Activated T-helper 9 cell treated with anti-CD3 and anti-CD28 coated beads, Interleukin-2, amount 50 U/mL, for 16 hours (primary cell): ENCODE measurements at places on chromosomes 7 and 10.

GRCh38 chr10:90813594-90814365 is 44.1 kb downstream of the HTR7 start:
- DNase-seq, result no peak

DNA sequence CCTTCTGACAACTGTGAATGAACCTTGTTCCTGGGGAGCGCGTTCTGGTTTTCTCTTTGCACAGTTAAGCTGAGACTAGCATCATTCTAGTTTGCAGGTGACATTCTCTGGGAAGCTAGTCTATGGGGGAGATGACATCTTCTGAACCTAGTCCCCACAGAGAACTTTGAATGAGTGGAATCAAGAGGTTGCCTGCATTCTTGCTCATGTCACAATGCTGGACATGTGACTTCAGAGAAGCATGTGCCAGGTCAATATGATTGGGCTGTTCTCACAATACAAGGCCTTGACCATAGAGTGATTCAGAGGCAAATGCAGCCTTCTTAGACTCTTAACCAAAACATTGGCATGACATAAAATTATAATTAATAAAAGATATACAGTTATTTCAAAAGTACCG is 22.1 kb downstream of the KLLN start:
- no peak for DNase-seq

- DNase-seq, result no peak
These were observed 138.1 kb downstream of the NOC3L start for GRCh38 chr10:94224656-94225055.

DNA sequence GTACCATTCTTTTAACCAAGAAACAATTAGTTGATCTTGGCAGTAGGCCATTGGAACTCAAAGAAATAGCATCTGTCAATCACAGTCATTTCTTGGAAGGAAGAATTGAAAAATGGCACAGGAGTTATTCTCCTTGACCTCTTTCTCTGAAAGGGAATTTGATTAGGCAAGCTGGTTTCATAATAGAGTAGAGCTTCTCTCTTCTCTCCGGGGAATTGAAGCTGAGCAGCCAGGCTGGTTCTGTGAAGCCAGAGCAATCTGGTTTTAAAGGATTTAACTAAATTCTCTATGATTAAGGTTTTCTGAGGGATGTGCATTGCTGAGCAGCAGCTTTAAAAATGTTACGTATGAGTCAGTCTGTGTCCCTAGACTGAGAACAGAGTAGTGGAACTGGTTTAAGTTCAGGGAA is 70.2 kb downstream of the AHCYL2 start:
- DNase-seq, result no peak

DNA sequence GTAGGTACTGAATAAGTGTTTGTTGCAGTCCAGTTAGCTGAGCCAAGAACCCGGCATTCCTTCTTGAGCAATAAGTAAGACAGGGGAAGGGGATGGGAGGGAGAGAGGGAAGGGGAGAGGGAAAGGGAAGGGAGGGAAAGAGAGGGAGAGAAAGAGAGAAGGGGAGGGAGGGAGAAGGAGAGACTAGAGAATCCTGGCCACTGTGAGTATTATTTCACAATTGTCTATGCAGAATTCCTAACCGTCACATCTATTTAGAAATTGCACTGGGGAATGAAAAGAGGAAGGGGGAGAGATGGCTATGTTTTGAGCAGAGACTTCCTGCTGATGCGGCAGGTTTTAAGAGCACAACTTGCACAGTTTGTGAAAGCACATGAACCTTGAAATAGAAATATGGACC is 251.4 kb upstream of the ZMIZ1 start:
- no peak for DNase-seq

- DNase-seq, result no peak
These were observed 81.8 kb downstream of the PTPRZ1 start for GRCh38 chr7:121954803-121955202.

GRCh38 chr7:72097226-72097625 is 314.9 kb downstream of the CALN1 start:
- DNase-seq, result no peak

DNA sequence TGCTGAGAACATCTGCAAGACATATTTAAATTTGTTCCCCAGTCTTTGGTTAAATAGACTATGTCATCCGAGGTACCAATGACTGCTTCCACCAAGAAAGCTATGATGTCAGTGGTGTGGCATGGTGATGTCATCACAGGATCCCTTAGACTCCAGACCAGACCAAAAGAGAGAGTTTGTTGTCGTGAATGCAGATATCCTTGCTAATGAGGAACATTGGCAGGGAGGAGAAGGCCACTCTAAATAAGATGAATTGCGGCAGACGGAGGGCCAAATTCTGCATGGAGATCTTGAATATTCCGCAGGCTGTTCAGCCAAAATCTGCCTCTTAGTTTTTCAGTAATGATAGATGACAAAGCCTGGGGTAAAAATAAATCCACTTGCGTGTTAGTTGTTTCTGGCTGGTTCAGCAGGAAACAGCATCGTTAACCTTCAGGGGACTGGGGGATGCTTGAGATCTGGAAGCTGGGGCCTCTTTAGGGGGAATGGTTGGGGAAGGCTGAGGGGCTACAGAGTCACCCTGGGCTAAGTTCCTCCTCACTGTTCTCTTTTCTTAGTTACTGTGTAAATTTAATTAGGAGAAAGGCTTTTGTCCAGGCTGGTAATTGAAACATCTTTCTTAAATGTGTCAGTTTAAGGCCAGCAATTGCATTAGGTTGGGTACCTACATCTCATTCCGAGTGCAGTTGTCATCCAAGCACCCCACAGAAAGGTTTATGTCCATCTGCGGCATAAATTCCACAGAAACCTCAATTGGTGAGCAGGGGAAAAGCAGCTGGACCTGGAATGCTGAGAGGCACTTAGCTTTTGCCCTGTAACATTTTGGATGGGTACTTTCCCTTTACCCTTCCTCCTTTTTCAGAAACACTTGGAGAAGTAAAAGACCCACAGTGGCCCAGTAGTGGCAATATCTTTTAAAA is 11.6 kb upstream of the CAMK1D start:
- DNase-seq, result no peak

DNA sequence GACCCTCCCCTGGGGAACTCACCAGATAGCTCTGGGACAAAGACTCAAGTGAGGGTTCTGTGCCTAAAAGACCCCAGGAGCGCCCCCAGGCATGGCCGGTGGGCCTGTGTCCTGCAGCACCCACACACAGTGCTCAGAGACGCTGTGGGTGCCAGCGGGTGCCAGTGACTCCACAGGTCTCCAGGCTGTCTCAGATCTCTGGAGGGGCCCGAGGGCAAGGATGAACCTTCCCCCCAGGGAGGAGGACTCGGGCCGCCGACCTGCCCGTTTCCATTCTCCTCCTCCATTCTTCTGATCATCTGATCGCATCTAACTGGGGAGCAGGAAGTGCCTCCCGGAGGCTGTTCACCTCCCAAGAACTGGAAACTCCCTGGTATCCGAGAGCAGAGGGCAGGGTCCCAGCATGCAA is 980 bp downstream of the ADAM8 start:
- DNase-seq, result no peak

DNA sequence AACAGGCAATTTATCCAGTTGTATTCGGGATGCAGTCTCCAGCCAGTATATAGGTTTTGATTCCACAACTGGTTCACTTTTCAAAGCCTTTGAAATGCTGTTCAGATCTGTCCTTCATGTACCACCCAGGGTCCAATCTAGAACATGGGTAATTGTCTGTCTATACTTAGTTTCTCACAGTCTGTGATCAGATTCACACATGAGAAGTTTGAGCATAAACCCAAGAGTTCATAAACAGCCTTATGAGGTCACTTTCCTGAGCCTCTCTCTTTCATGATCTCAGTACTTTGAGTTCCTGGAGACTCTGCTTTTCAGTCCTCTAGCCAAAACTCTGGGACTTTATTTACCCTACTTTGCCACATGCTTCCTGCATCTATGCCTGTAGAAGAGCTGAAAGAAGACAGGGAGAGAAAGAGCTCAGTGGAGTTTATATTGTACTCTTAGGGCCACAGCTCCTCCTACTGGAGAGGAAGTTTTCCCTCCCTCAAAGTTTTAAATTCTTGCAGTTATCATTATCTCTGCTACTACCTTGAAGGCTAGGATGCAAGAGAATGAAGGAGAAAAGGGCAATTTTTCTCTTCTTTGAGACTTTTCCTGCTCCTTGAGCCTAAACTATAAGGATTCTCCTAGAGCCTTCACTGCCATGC is 172.0 kb downstream of the ZEB1 start:
- DNase-seq, result no peak

GRCh38 chr10:132493246-132493755 is 44.3 kb upstream of the INPP5A start:
- DNase-seq, result no peak

DNA sequence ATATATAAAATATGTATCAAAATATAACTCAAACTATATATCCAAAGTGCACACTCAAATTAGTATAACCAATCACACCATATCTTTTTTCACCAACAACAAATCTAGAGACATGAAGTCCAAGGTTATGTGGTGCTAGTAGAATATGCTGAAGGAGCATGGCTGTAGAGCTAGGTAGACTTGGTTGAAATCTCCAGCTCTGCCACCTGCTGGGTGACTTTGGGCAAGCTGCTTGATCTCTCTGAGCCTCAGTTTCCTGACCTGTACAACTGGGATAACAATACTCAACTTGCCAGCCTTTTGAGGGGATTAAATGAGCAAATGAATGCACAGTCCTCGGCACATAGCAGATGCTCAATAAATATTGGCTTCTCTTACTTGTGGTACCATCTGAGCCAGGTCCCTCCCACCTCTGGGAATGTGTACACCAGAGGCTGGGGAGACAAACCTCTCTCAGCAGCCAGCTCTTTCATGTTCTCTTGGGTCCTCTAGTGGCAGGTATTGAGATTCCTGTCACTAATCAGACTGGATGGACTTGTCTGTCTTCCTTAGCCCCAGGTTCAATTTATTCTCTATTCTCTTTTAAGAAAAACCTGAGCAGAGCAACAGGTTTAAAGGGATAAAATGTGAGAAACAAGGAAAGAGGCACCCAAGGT is 94.3 kb upstream of the PDE1C start:
- no peak for DNase-seq
